Iris pigment epithelial cell (primary cell): ENCODE measurements at places on chromosomes 2 and 18.

DNA sequence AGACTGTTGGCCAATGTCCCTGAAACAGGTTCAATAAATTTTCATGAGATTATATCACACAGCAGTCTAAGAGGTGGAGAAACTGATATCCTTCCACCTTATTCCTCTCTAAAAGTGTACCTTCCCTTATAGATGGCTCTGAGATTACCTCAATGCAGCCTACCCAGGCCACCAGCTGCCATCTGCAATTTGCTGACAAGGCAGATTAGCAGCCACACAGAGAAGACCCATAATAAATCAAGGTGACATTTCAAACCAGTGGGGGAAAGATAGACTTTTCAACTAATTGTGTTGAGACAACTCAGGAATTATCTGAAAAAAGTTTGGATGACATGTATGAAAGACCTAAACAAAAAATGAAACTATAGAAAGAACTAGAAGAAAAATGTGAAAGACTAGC is 43.2 kb downstream of the ZBTB7C start:
- no peak for DNase-seq

DNA sequence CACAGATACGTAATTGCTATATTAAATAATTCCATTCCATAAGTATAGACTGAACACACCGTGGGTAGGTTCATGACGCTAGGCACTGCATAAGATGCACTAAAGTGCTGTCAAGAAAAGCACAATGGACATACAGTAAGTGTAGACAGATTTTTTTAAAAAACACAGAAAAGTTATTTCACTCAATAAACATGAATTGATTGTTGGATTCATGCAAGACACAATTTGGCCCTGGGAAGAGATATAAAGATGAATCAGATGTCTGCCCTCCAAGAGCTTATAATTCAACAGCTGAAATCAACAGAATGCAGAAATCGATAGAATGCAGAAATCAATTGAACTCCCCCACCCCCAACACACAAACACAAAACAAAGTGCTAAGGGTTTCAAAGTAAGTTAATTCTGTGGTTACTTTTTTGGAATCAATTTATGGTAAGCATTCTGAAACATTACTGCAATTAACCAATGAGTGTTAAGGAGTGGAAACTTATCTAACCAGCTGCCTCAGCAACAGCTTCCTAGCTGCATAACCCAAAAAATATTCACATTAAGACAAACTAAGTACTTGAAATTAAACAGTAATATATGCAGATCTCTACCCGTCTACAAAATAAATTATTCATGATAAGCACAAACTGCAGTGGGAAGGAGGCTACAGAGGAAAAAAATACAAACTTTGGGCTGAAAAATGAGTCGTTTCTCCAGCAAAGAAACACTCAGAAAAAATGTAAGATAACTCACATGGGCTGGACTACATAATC is 1.6 kb downstream of the NBAS start:
- no peak for DNase-seq

- DNase-seq = no peak
Observed at GRCh38 chr2:57760381-57760801, 286.2 kb upstream of the VRK2 start.

GRCh38 chr2:43224571-43225092 is 1.8 kb downstream of the ZFP36L2 start:
- peak; percentile 44 for DNase-seq

GRCh38 chr2:104049981-104050380 is 803.9 kb upstream of the POU3F3 start:
- no peak for DNase-seq

- no peak for DNase-seq
Observed at GRCh38 chr2:207285473-207285815, 119.7 kb upstream of the KLF7 start.

- DNase-seq = no peak
Observed at GRCh38 chr18:49381267-49381845, 79.1 kb downstream of the DYM start.

- no peak for DNase-seq
Observed at GRCh38 chr2:174121612-174122011, 126.7 kb downstream of the OLA1 start.

GRCh38 chr2:16104949-16105668 is 164.8 kb downstream of the MYCN start:
- peak; percentile 1 for DNase-seq

DNA sequence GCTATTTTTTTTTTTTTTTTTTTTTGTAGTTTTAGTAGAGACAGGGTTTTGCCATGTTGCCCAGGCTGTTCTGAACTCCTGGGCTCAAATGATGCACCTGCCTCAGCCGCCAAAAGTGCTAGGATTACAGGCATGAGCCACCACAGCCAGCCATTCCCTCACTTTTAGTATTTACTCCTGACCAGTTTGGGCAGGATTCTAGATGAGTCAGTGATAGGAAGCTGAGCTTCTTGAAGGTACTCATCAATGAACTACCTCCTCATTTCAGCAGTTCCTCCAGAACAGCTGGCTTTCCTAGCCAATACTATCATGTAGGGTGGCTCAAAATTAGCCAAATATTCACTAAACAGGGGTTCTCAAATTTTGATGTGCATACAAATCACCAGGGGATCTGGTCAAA is 57.2 kb downstream of the CYBRD1 start:
- DNase-seq = peak; percentile 13

DNA sequence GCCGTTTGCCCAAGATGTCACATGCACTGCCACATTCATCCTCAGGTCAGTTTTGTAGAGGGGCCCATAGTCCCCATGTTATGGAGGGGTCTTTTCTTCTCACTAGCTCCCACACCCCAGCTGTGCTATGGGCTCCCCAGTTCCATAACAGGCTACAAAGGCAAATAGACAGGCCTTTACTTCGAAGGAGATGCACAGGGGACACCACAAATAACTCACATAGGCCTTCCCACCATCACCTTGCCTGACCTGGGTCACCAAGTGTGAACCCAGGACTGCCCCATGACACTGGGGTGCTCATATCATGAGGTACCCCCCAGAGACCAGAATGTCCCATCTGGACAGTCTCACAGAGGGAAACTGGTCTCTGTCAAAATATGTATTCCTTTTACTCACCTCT is 15.0 kb upstream of the INO80C start:
- DNase-seq = no peak

DNA sequence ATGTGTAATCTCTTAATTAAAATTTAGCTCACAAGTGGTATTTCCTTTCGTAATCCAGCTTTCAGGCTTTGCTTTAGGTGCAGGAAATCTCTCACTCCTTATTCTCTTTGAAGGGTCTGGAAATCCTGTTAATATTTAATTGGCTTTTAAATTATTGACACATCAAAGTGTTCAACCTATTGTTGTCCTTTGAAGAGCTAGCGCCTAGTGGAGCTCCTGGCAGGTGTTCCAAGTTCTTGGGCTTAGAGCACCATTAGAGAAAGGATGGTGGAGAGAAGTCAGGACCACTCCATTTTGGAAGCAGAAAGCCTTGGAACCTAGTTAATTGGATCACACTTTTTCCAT is 92.4 kb downstream of the CABLES1 start:
- no peak for DNase-seq

DNA sequence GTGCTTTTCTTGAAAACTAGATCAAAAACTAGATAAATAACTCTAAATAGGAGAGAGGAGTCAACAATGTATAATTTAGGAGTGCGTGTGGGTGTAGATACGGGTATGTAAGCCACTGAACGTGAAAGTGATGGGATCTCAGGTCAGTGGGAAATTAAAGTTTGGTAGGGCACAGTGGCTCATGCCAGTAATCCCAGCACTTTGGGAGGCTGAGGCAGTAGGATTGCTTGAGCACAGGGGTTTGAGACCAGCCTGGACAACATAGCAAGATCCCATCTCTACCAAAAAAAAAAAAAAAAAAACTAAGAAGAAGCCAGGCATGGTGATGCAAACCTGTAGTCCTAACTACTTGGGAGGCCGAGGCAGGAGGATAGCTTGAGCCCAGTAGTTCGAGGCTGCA is 247.1 kb downstream of the ANAPC1 start:
- no peak for DNase-seq

GRCh38 chr18:36706134-36706881 is 122.5 kb downstream of the TPGS2 start:
- peak; percentile 15 for DNase-seq

- no peak for DNase-seq
Observed at GRCh38 chr2:103960129-103960513, 893.8 kb upstream of the POU3F3 start.

DNA sequence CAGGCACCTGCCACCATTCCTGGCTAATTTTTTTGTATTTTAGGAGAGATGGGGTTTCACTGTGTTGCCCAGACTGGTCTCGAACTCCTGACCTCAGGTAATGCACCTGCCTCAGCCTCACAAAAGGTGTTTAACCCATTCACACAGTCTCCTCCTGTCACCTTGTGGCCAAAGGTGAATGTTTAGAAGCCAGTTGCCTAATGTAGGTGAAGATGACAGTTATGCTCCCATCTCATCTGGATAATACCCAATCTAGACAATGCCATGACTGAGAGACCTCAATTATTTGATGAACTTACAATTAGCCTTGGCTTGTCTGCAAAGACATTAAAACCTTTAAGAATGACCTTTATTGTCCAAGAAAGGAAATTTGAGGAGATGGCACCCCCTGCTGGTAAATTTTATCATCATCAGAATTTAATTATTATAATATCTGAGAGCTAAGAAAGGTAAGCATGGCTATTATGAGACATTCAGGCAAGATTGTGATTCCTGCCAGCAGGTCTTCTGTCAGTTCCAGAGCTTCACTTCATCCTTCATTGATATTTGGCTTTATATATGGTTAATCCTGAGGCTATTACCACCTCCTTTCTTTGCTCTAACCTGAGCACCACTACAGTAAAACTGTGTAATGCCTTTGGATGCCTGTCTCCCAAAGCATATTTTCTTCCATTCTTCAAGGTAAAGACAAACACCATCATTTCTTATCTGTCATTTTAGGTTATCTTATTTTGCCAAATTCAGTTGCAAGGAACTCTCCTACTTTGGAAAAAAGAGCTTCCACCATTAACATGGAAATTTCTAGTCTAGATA is 117.6 kb downstream of the FAM124B start:
- DNase-seq = no peak

DNA sequence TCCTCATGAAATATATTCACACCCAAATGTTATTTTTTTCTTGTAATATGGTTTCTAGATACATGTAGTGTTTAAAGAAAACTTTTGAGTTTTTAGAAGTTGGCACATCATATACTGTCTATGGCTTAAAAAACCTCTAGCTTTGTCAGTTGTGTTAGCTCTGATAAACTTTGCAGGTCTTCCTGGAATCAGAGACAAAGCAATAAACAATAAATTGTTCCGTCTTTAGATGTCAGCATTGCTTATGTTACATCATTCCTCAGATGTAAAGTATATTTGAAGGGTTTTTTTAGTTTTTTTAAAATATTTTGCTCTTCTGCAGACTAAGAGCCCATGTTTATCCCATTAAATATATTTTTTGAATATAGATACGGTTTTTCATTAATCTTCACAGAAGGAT is 145.1 kb downstream of the GPD2 start:
- DNase-seq = no peak

DNA sequence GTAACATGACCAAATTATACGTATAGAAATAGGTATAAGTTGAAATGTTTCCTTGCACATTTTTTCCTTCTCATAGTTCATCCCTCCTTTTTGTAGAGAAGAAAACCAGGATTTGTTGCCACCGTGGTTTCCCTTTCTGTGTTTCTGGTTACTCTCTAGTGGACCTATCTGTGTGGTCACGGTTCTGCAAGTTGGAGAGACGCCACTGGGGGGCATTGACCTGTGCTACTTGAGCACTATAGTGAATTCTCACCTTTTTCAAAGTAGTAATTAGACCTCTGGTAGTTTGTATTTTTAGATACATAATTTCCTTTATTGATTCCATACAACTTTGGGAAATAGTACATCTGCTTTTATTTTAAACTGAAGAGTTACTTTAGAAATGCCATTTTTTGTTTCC is 444.8 kb downstream of the PTPRM start:
- no peak for DNase-seq

- DNase-seq = no peak
Observed at GRCh38 chr2:19793132-19793750, 108.5 kb downstream of the TTC32 start.

DNA sequence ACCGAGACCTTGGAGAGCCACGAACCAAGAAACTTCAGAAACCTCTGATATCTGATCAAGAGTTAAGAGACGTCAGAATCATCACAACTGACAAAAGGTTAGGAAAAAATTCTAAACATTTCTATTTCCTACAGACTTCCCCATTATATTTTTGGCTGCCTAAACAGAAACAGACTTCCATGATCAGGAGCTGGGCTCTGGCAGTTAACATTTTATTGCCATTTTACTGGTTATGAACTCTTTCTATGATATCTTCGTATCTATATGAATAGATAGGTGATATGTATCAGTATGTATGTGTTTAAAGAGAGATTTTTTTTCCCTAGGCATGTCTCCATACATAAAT is 31.1 kb upstream of the PPP1R1C start:
- DNase-seq = no peak

DNA sequence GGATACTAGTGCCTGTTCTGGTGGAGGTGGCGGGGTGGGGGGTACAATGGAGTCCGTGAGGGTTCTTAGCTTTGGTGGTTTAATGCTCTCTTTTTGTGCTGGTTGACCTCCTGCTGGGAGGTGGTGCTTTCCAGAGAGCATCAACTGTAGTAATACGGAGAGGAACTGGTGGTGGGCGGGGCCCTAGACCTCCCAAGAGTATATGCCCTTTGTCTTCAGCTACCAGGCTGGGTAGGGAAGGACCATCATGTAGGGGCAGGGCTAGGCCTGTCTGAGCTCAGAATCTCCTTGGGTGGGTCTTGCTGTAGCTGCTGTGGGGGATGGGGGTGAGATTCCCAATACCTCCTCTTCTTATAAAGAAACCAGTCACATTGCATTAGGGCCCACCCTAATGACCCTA is 27.1 kb downstream of the CAMKMT start:
- DNase-seq = no peak

DNA sequence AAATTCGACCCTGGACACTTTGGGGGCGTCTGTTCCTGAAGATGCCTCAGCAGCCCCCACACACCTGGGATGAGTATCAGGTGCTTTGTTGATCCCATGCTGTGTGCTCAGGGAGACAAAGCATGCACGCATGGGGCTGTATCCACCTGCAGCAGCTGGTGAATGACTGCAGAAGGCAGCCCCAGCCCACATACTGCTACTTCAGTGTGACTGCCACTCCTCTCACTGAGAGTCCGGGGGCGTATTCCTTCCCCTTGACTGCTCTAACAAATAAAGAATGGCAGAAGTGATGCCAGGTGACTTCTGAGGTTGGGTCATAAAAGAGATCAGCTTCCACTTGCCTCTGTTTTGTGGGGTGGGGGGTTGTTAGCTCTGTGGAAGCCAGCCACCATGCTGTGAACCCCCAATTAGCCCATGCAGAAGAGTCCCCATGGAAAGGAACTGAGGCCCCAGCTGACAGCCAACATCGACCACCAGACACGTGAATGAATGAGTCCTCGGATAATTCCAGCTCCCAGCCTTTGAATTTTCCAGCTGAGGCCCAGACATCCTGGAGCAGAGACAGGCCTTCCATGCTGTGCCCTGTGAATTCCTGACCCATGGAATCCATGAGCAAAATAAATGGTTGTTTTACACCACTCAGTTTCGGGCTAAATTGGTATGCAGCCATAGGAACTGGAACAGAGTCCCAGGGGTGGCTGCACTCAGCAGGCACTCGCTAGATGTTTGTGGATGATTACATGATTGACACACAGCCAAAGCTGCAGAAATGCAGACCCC is 289.3 kb downstream of the CELF4 start:
- no peak for DNase-seq

GRCh38 chr18:21496277-21496835 is 104.1 kb downstream of the ESCO1 start:
- no peak for DNase-seq
